Activated naive CD8-positive, alpha-beta T cell treated with anti-CD3 and anti-CD28 coated beads for 36 hours (primary cell): ENCODE measurements at places on chromosomes 1 and 21. TPM values are rescaled to one million over a fixed set of nuclear protein-coding genes. Genes with fewer than 3 reads are reported as not detected.

DNA sequence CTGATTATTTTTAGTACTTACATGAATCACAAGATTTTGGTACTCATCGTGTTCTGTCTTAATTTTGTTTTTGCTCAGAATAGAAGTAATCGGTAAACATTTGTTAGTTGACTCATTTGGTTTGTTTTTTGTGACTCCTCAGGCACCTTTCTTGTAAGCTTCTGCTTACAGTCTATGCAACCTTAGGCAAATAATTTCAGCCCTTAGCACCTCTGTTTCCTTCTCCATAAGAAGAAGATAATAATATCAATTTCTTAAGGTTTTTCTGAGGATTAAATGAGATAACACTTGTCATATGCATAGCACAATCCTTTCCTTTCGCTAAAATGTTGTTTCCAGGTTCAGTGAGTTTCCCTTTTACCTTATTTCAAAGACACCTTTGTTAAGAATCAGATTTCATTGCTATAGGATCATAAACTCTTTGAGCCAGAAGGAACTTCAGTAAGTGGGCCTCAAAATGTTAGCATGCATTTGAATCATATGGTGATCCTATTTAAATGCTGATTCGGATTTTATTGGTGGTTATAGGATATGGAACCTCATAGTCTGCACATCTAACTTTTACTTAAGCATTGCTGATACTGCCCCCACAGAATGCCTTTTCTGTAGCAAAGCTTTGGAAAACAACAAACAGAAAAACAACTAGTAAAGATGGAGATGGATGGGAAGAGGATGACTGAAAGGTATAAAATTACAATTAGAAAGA is 272.7 kb upstream of the CACYBP start:
- H3K4me1 ChIP-seq: no peaks in the 10 kb centered on the region
- no peaks in the 10 kb centered on the region for H3K27me3 ChIP-seq

GRCh38 chr1:107870696-107871095 is 94.3 kb downstream of the VAV3 start:
- H3K36me3 ChIP-seq: peaks cover 13% of the 10 kb centered on the region
- H3K27me3 ChIP-seq: no peaks in the 10 kb centered on the region
- H3K27ac ChIP-seq: no peak overlapping the region
- peaks cover 21% of the 10 kb centered on the region for H3K4me1 ChIP-seq

- peak overlapping the region; percentile 53 for H3K4me3 ChIP-seq
- no peaks in the 10 kb centered on the region for H3K27me3 ChIP-seq
- H3K27ac ChIP-seq: peak overlapping the region; percentile 65
- H3K4me1 ChIP-seq: peaks cover 84% of the 10 kb centered on the region
- peaks cover 4% of the 10 kb centered on the region for H3K36me3 ChIP-seq
Observed at GRCh38 chr1:198175423-198176170, 18.8 kb downstream of the NEK7 start.

GRCh38 chr1:48940962-48941732 is 164.5 kb upstream of the BEND5 start:
- H3K4me3 ChIP-seq: no peak overlapping the region
- no peak for DNase-seq
- H3K27me3 ChIP-seq: peaks cover 3% of the 10 kb centered on the region
- no peak overlapping the region for H3K27ac ChIP-seq
- H3K36me3 ChIP-seq: no peaks in the 10 kb centered on the region

DNA sequence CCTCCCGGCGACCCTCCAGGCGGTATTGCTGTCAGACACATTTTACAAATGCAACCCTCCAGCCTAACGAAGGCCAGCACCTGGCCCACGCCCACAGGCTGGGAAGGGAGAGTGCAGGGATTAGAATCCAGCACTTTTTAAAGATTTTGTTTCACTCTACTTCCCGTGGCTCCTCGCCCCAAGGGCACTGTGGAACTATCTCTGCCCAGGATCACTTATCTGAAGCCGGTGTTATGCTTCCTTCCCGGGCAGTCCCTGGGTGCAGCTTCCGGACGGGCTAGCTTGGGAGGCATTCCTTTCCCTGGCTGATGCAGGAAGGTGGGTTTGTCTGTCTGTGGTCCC is 35.8 kb downstream of the CCN1 start:
- no peaks in the 10 kb centered on the region for H3K4me1 ChIP-seq
- no peak overlapping the region for H3K27ac ChIP-seq
- no peak overlapping the region for H3K4me3 ChIP-seq
- no peaks in the 10 kb centered on the region for H3K27me3 ChIP-seq
- no peak for DNase-seq

GRCh38 chr1:53371121-53371666 is 43.3 kb upstream of the LRP8 start:
- H3K4me1 ChIP-seq: peaks cover 16% of the 10 kb centered on the region
- no peak overlapping the region for H3K27ac ChIP-seq
- no peak overlapping the region for H3K4me3 ChIP-seq
- no peaks in the 10 kb centered on the region for H3K27me3 ChIP-seq

GRCh38 chr21:42614396-42614795 is 39.0 kb upstream of the PDE9A start:
- peaks cover 4% of the 10 kb centered on the region for H3K4me1 ChIP-seq
- H3K36me3 ChIP-seq: peaks cover 3% of the 10 kb centered on the region
- no peak overlapping the region for H3K4me3 ChIP-seq
- peak overlapping the region; percentile 42 for H3K27ac ChIP-seq
- DNase-seq: peak; percentile 64
- H3K27me3 ChIP-seq: no peaks in the 10 kb centered on the region

DNA sequence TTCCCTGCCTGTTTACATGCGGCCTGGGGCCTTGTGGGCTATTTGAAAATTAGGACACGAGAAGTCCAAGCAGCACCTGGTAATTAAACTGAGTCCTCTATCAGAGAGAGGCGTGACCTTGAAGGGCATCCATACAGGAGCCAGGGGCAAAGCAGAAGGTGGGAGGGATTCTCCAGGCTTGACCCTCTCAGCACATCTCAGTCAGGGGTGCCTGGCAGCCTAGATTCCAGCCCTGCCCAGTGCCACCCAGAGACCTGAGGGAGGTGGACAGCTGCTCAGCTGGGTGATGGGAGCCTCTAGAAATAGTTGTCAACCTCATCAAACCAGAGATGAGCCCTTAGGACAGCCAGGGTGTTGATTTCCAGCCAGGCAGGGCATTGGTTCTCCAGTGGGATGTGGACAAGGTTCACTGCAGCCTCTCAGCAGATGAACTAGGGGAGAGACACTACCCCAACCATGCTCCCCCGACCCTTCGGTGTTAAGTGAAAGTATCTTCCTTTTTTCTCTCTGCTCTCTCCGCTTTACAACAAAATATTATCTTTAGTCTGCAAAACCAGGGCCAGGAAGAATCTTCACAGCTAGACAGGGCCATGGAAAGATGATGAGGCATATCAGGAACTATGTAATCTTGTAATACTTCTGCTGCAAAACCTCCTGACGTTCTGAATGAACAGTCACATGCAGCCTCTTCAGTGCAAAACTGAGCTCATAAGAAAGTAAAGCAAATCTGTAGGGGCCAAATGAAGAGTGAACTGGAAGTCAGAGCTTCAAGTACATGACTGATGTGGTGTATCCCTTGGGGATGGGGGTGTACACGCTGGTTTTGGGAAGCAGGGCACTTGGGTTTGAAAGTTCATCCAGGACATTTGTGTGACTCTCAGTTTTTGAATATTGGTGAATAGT is 35.9 kb upstream of the ATP5PO start:
- H3K27ac ChIP-seq: peak overlapping the region; percentile 87
- no peak for DNase-seq
- H3K36me3 ChIP-seq: peaks cover 40% of the 10 kb centered on the region
- peaks cover 5% of the 10 kb centered on the region for H3K27me3 ChIP-seq

DNA sequence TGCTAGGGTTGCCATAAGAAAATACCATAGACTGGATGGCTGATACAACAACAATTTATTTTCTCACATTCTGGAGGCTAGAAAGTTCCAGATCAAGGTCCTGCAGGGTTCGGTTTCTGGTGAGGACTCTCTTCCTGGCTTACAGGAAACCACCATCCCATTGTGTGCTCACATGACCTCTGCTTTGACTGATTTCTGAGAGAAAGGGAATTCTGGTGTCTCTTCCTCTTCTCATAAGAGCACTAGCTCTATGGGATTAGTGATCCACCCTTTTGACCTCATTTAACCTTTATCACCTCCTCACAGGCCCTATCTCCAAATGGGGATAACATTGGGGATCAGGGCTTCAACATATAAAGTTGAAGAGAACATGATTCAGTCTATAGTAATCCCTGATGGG is 47.5 kb downstream of the MRPL39 start:
- peaks cover 63% of the 10 kb centered on the region for H3K36me3 ChIP-seq
- H3K27me3 ChIP-seq: peaks cover 25% of the 10 kb centered on the region
- peak overlapping the region; percentile 97 for H3K27ac ChIP-seq

- DNase-seq: no peak
- peaks cover 19% of the 10 kb centered on the region for H3K36me3 ChIP-seq
- H3K27me3 ChIP-seq: no peaks in the 10 kb centered on the region
- no peak overlapping the region for H3K4me3 ChIP-seq
Observed at GRCh38 chr1:2399890-2400575, 8.4 kb downstream of the RER1 start.

GRCh38 chr1:59678040-59678439 is 136.7 kb upstream of the HOOK1 start:
- no peaks in the 10 kb centered on the region for H3K36me3 ChIP-seq
- no peak overlapping the region for H3K27ac ChIP-seq
- H3K27me3 ChIP-seq: no peaks in the 10 kb centered on the region

DNA sequence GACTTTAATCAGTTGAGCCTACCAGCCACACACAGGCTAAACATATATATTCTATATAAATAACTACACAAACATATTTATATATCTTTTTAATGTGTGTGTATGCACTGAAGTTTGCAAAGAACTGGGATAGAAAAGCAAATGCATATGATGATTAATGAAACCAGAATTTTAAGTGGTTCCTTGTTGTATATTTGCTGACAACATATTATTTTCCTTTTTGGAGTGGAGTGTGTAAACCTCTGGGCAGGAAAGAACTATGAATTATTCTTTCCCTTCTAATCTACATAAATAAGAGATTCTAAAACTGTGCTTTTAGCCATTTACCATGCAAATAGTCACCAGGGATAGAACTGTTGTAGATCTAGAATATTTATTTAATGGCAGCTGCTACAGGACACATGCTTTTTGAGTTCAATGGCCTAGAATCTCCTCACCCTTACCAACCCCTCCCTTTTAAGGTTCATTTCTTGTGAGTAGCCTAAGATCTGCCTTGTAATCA is 187.6 kb downstream of the BACH1 start:
- H3K4me3 ChIP-seq: no peak overlapping the region
- no peaks in the 10 kb centered on the region for H3K27me3 ChIP-seq
- peaks cover 26% of the 10 kb centered on the region for H3K36me3 ChIP-seq
- no peaks in the 10 kb centered on the region for H3K4me1 ChIP-seq

DNA sequence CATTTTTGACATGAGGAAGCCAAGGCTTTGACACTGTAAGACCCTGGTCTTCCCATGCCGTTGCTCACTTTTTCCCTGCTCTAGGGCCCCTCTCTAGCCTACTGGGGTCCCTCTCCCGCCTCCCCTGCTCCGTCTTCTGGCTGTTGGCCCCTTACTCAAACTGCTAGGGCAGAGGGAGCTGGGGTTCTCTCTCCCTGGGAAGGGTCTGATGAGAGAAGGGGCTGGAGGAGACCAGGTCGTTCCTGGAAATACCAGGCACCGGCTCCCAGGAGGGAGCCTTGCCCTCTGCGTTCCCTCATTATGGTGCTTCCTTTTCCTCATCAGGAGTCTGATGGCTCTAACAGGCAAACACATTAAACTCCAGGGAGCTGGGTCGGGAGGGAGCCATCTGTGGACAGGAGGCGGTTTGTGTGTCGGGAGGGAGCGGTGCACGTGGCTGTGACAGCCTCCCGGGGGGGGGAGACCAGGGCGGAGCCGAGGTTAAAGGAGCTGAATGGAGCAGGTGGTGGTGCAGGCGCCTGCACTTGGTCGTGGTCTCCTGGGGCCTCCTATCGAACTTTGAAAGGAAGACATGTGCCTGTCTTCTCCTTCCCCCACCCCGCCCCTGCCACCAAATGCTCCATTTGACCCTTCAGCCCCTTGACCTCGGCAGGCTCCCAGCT is 35.4 kb upstream of the LHX4 start:
- peaks cover 2% of the 10 kb centered on the region for H3K36me3 ChIP-seq
- no peak overlapping the region for H3K4me3 ChIP-seq
- no peaks in the 10 kb centered on the region for H3K4me1 ChIP-seq
- H3K27me3 ChIP-seq: no peaks in the 10 kb centered on the region
- DNase-seq: no peak

DNA sequence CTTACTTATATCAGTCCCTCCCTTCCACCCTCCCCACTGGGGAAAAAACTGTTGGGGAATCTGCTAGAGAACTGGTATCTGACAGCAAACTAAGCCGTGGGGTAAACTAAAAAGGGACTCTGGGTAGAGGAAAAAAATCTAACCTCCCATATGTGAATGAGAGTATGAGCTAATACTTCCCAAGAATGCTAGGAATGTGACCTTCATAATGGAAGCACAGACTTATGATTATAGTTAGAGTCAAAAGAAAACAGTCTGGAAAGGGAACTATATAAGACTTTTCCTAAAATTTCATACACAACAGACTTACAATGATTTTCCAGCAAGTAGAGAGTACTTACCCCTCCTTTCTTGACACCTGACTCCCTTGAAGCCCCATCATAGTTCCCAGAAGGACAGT is 23.0 kb upstream of the RBBP5 start:
- no peak overlapping the region for H3K27ac ChIP-seq
- no peak overlapping the region for H3K4me3 ChIP-seq
- H3K27me3 ChIP-seq: no peaks in the 10 kb centered on the region
- no peak for DNase-seq
- H3K36me3 ChIP-seq: peaks cover 14% of the 10 kb centered on the region

DNA sequence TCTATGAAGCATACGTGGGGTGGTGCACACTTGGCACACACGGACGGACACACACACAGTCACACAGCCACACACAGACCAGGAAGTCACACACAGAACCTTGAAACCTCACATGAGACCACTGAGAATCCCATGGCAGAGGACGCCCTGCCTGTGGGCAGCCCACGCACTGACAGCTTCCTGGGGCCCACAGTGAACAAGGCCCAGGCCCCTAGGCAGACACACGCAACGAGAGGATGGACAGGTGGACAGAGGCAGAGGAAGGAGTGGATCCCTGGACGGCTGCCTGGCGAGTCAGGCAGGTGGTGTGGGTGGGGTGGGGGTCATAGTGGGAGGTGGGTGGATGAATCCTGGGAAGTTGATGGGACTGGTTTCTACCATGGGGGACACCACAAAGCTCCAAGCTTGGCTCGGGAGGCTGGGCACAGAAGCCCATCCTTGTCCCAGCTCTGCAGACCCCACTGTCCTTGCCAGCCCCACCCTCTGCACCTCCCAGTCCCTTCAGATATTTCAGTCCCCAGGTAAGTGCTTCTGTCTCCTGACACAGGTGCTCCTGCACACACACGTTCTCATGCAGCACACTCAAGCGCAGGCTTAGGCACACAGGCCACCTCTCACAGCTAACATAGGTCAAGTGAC is 49.1 kb downstream of the WNT9A start:
- no peak overlapping the region for H3K27ac ChIP-seq
- H3K4me1 ChIP-seq: peaks cover 6% of the 10 kb centered on the region
- DNase-seq: peak; percentile 1
- no peaks in the 10 kb centered on the region for H3K36me3 ChIP-seq
- H3K4me3 ChIP-seq: no peak overlapping the region

The C1orf115 gene
- total RNA-seq: 0.33 TPM

The C1orf94 gene
- total RNA-seq: not detected

The TIPRL gene
- 50.9 TPM for total RNA-seq

The IFNLR1 gene
- total RNA-seq: 6.3 TPM

The VANGL2 gene
- total RNA-seq: 0.24 TPM

The NES gene
- 0.04 TPM for total RNA-seq

The GNG4 gene
- 1.9 TPM for total RNA-seq

The INSRR gene
- total RNA-seq: 0.20 TPM

The PLA2G5 gene
- not detected for total RNA-seq

The HES3 gene
- not detected for total RNA-seq

The LRRC71 gene
- total RNA-seq: not detected

The ACTL8 gene
- total RNA-seq: not detected

The LRRC3 gene
- 1.9 TPM for total RNA-seq

The LAMC2 gene
- total RNA-seq: not detected

The IGSF5 gene
- not detected for total RNA-seq

The POLR3GL gene
- total RNA-seq: 21.9 TPM

The HOOK1 gene
- 12.9 TPM for total RNA-seq
